ENCODE measurements at places on chromosomes 11 and 22. TPM values are rescaled to one million over a fixed set of nuclear protein-coding genes. Genes with fewer than 3 reads are reported as not detected.

Gene BDNF
- 10.6 TPM for total RNA-seq

Gene CRYBB1
- not detected for total RNA-seq

Gene SLC22A9
- total RNA-seq: not detected

Gene NCR3LG1
- 1.7 TPM for total RNA-seq

Gene CECR2
- total RNA-seq: 0.08 TPM

Gene ACER3
- 18.7 TPM for total RNA-seq

Gene SCGB1C1
- not detected for total RNA-seq

Gene ZNF280A
- 3.7 TPM for total RNA-seq

Gene MYOD1
- total RNA-seq: not detected

Gene OR10A2
- total RNA-seq: not detected

Gene SEC14L6
- total RNA-seq: 0.03 TPM

Gene BCR
- 15.5 TPM for total RNA-seq

Gene MAJIN
- total RNA-seq: not detected

Gene RASD2
- 1.2 TPM for total RNA-seq

Gene MMP1
- 0.84 TPM for total RNA-seq

Gene LRRC75B
- total RNA-seq: 9.9 TPM

Gene CNTF
- total RNA-seq: 1.2 TPM

Gene FOLR1
- 0.13 TPM for total RNA-seq

Gene ANGPTL5
- 0.05 TPM for total RNA-seq

All from A549 treated with CORT108297 at 1 μM for 4 hours (cell line).